ENCODE measurements at places on chromosomes 2 and 18. TPM values are rescaled to one million over a fixed set of nuclear protein-coding genes. Genes with fewer than 3 reads are reported as not detected.

Gene PID1
- total RNA-seq, result not detected

Gene ALK
- not detected for total RNA-seq

- H3K36me3 ChIP-seq, result no peaks in the 10 kb centered on the region
- H3K27me3 ChIP-seq, result no peaks in the 10 kb centered on the region
- DNase-seq, result no peak
Measured at GRCh38 chr2:118387509-118387908, 299.2 kb downstream of the INSIG2 start.

- no peaks in the 10 kb centered on the region for H3K27me3 ChIP-seq
- H3K36me3 ChIP-seq, result no peaks in the 10 kb centered on the region
- H3K4me1 ChIP-seq, result no peaks in the 10 kb centered on the region
- H3K27ac ChIP-seq, result no peak overlapping the region
- no peak overlapping the region for H3K4me3 ChIP-seq
Measured at GRCh38 chr18:34694591-34695165, 15.4 kb upstream of the DTNA start.

DNA sequence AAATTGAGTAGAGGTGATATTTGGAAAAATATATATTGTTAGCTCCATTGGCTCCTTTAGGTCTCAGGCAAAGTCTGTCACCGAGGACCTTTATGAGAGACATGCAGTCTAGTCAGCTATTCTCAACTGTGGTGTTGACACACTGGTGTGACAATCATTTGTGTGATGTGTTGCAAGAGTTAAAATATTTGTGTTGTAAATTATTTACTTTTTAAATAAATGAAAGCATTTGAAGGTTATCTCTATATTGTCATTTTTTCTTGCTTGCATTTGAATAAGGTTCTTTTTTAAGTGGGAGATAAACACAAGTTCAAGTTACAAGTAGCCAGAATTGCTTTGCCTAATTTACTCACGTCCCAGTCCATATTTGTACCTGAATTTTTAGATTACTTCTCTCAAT is 4.3 kb downstream of the REL start:
- peaks cover 48% of the 10 kb centered on the region for H3K36me3 ChIP-seq
- H3K4me1 ChIP-seq, result peaks cover 53% of the 10 kb centered on the region
- DNase-seq, result no peak
- H3K27me3 ChIP-seq, result no peaks in the 10 kb centered on the region
- H3K27ac ChIP-seq, result peak overlapping the region; percentile 74

GRCh38 chr18:74498712-74499627 is 2.8 kb downstream of the CNDP2 start:
- H3K36me3 ChIP-seq, result peaks cover 34% of the 10 kb centered on the region
- H3K27ac ChIP-seq, result peak overlapping the region; percentile 100

- H3K4me1 ChIP-seq, result no peaks in the 10 kb centered on the region
- H3K36me3 ChIP-seq, result no peaks in the 10 kb centered on the region
- no peak for DNase-seq
Measured at GRCh38 chr18:5951515-5952091, 56.3 kb upstream of the TMEM200C start.

DNA sequence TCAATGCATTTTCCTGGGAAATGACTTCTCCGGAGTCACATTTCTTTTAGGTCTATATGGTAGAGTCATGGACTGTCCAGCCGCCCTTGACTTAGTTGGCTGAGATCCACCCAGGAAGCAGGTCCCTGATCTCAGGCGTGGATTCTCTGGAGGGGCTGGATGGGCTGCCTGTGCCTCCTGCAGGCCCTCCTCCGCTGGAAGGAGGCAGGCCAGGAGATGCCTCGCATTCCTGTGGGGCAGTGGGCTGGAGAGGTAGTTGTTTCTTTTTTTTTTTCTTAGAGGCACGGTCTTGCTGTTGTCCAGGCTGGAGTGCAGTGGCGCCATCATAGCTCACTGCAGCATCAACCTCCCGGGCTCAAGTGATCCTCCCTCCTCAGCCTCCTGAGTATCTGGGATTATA is 129.0 kb upstream of the MYCN start:
- no peak overlapping the region for H3K4me3 ChIP-seq
- DNase-seq, result no peak
- no peak overlapping the region for H3K27ac ChIP-seq

GRCh38 chr18:36327352-36328316 is 30.1 kb downstream of the FHOD3 start:
- no peaks in the 10 kb centered on the region for H3K36me3 ChIP-seq
- peaks cover 19% of the 10 kb centered on the region for H3K27me3 ChIP-seq
- H3K4me3 ChIP-seq, result no peak overlapping the region
- no peak overlapping the region for H3K27ac ChIP-seq

DNA sequence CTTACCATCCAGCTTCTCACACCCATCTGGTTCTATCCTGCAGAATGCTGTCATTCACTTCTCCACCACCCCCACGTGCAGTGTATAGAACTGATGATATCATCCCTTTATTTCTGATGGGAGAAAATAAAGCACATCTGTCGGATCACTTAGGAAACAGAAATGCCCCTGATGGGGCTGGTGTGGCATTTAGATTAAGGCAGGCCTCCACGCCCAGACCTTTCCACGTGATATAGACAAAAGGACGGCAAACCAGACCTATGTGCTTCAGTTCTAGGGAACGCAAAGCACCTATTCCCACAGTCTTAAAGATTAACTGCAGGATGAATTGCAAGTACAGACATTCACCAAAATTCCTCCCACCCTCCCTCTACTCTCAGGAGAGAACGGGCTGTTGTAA is 27.6 kb upstream of the CABLES1 start:
- H3K27ac ChIP-seq, result no peak overlapping the region
- H3K36me3 ChIP-seq, result no peaks in the 10 kb centered on the region
- no peak overlapping the region for H3K4me3 ChIP-seq
- H3K4me1 ChIP-seq, result no peaks in the 10 kb centered on the region
- DNase-seq, result no peak
- no peaks in the 10 kb centered on the region for H3K27me3 ChIP-seq

Data from activated CD4-positive, alpha-beta memory T cell treated with anti-CD3 and anti-CD28 coated beads for 36 hours (primary cell).